Astrocyte (in vitro differentiated cells and primary cell): ENCODE measurements at places on chromosomes 2 and 18. TPM values are rescaled to one million over a fixed set of nuclear protein-coding genes. Genes with fewer than 3 reads are reported as not detected.

REG3A gene
- total RNA-seq, result not detected in 2 replicates

UGT1A8 gene
- not detected in 2 replicates for total RNA-seq

EFEMP1 gene
- total RNA-seq, result 146 and 155 TPM in 2 replicates

YES1 gene
- total RNA-seq, result 63.0 and 68.2 TPM in 2 replicates

LONRF2 gene
- 0.45 and 0.62 TPM in 2 replicates for total RNA-seq

LIMS3 gene
- total RNA-seq, result 3.2 and 7.1 TPM in 2 replicates

MTCL1 gene
- total RNA-seq, result 48.6 and 59.3 TPM in 2 replicates

ELOA2 gene
- total RNA-seq, result not detected in 2 replicates

CNTNAP5 gene
- total RNA-seq, result 0.30 TPM in 1 of 2 replicates, not detected in the other

ARMC9 gene
- 42.7 and 52.4 TPM in 2 replicates for total RNA-seq

SERPINB13 gene
- total RNA-seq, result not detected in 2 replicates

STARD7 gene
- 101 and 103 TPM in 2 replicates for total RNA-seq

GPC1 gene
- total RNA-seq, result 252 and 299 TPM in 2 replicates

OTOS gene
- not detected in 2 replicates for total RNA-seq

ADRA2B gene
- total RNA-seq, result not detected in 2 replicates

RABL2A gene
- 13.0 and 14.1 TPM in 2 replicates for total RNA-seq

EMILIN1 gene
- 0.95 and 1.2 TPM in 2 replicates for total RNA-seq

ASIC4 gene
- total RNA-seq, result 0.39 and 0.70 TPM in 2 replicates

KRTCAP3 gene
- 1.4 and 1.9 TPM in 2 replicates for total RNA-seq

CD8B2 gene
- total RNA-seq, result not detected in 2 replicates

AGXT gene
- total RNA-seq, result not detected in 2 replicates

GRHL1 gene
- total RNA-seq, result 2.5 and 4.1 TPM in 2 replicates

SCN3A gene
- 1.4 and 2.1 TPM in 2 replicates for total RNA-seq

FOXI3 gene
- total RNA-seq, result 0.60 and 2.3 TPM in 2 replicates

BOLL gene
- not detected in 2 replicates for total RNA-seq

CXCR1 gene
- total RNA-seq, result not detected in 2 replicates

ZFAND2B gene
- total RNA-seq, result 20.7 and 24.0 TPM in 2 replicates

GPR75 gene
- total RNA-seq, result 4.0 and 5.0 TPM in 2 replicates

FIGN gene
- 25.9 and 30.3 TPM in 2 replicates for total RNA-seq

ERICH2 gene
- total RNA-seq, result 1.7 and 1.9 TPM in 2 replicates

FAM237A gene
- total RNA-seq, result not detected in 2 replicates

MGAT4A gene
- total RNA-seq, result 1.2 and 1.7 TPM in 2 replicates

EDAR gene
- 0.12 TPM in 1 of 2 replicates, not detected in the other for total RNA-seq

GPAT2 gene
- 0.27 TPM in 1 of 2 replicates, not detected in the other for total RNA-seq

POTEC gene
- not detected in 2 replicates for total RNA-seq

RBM44 gene
- total RNA-seq, result 0.29 and 0.32 TPM in 2 replicates

ANKRD36 gene
- 17.8 and 21.5 TPM in 2 replicates for total RNA-seq

NPPC gene
- 0.66 and 0.84 TPM in 2 replicates for total RNA-seq

TTLL4 gene
- 27.4 and 33.8 TPM in 2 replicates for total RNA-seq

GALNT5 gene
- total RNA-seq, result 2.2 and 3.1 TPM in 2 replicates

C2orf92 gene
- 8.5 and 15.3 TPM in 2 replicates for total RNA-seq

CMPK2 gene
- total RNA-seq, result 32.5 and 38.6 TPM in 2 replicates

RNF144A gene
- 2.9 and 4.9 TPM in 2 replicates for total RNA-seq

STPG4 gene
- 0.55 and 0.64 TPM in 2 replicates for total RNA-seq

ABCB11 gene
- total RNA-seq, result 0.02 TPM in 1 of 2 replicates, not detected in the other

SCN7A gene
- total RNA-seq, result 0.36 and 0.50 TPM in 2 replicates

FAM228A gene
- total RNA-seq, result not detected in 2 replicates

SUCLG1 gene
- total RNA-seq, result 50.6 and 54.8 TPM in 2 replicates

FAM161A gene
- total RNA-seq, result 2.8 and 2.9 TPM in 2 replicates

DOCK10 gene
- 6.3 and 7.7 TPM in 2 replicates for total RNA-seq

LDLRAD4 gene
- 26.0 and 40.1 TPM in 2 replicates for total RNA-seq

GKN2 gene
- total RNA-seq, result not detected in 2 replicates

FLACC1 gene
- 1.7 and 2.2 TPM in 2 replicates for total RNA-seq

RBKS gene
- 1.6 and 2.6 TPM in 2 replicates for total RNA-seq
